Lower leg skin (tissue), 4 donors: ENCODE measurements at places on chromosomes 6 and 20.

DNA sequence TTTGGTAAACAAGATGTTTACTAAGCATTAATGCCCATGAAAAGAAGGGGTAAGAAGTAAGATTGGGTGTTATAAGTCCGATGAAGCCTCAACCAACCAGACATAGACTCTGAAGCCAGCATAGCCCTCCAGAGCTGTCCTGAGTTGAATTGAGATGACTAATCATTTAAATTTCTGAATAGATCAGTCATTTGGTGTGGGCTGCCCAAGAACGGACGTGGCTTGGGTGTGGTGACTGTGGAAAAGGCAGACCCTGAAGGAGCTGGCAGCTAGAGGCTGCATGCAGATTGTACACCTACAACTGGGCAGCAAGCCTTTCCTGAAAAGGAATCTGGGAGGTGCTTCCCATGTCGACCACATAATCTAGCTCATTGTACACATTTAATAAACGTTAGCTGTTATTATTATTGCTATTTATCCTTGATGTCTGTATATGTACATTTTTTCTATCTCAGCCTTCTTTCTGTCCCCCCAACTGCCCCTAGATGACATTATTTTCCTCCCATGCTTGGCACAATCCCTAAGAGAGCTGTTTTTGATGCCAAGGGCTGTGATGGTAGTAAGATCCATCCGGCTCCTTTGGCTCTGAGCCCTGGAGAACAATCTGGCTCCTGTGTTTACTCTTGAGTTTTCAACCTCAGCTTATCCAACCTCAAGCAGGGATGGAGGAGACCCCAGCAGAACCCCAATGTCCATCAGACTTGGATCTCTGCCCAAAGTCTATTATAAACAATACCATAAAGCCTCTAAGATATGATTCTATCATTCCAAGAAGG, 57.6 kb upstream of the JAG1 start:
- DNase-seq: no peak

- no peak for DNase-seq
Measured at GRCh38 chr20:53786071-53786444, 192.4 kb upstream of the ZNF217 start.

- DNase-seq: no peak
Measured at GRCh38 chr6:111686249-111686931, 80.7 kb upstream of the TRAF3IP2 start.

GRCh38 chr6:7705483-7705882, 20.4 kb upstream of the BMP6 start:
- DNase-seq: no peak

GRCh38 chr6:98779618-98780017, 54.8 kb upstream of the POU3F2 start:
- DNase-seq: no peak

DNA sequence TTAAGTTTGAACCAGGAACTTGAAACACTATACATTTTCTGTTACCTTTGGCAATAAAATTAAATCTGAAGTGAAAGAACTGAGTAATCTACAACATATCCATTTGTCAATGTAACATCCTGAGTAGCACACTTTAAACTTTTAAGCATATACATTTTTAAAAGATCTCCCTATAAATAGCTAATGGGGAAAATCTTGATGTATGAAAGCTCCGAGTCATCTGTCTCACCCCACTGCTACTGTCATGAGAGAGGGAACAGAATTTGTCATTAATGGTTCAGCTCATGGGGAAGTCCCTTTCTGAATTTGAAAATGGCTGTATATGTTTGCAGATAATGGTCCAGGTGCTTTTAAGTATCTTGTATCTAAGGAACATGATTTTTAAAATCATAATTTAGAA, 55.2 kb upstream of the NOX3 start:
- DNase-seq: no peak

DNA sequence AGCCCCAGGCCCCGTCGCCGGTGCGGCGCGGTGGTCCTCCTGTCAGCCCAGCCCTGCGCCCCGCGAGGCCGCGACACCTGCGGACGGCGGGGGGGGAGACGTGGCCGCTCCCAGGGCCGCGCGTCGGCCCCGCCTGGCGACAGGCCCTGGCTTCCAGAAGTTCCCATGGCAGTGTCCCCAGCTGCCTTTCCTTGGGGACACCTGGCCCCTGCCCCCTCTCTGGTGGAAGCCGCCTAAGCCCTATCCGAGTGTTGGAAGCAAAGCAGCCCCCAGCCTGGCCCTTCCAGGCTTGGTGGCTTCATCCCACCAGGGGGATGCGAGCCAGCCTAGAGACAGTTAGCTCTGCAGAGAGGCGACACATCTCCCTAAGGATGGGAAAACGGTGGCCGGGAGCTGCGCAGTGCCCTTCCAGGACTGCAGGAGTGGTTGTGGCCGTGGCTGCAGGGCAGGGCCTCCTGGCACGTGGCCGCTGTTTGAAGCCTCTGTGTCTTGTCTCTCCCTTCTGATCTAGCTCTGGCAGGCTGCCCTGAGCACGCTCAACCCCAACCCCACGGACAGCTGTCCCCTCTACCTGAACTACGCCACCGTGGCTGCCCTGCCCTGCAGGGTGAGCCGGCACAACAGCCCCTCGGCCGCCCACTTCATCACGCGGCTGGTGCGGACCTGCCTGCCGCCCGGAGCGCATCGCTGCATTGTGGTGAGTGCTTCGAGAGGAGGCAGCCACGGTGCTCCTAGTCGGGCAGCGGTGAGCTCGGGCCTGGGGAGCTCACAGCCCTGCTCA, 816 bp downstream of the NPEPL1 start:
- DNase-seq: no peak

GRCh38 chr6:27502508-27503435, 29.9 kb upstream of the ZNF184 start:
- peak; percentile 88 for DNase-seq

DNA sequence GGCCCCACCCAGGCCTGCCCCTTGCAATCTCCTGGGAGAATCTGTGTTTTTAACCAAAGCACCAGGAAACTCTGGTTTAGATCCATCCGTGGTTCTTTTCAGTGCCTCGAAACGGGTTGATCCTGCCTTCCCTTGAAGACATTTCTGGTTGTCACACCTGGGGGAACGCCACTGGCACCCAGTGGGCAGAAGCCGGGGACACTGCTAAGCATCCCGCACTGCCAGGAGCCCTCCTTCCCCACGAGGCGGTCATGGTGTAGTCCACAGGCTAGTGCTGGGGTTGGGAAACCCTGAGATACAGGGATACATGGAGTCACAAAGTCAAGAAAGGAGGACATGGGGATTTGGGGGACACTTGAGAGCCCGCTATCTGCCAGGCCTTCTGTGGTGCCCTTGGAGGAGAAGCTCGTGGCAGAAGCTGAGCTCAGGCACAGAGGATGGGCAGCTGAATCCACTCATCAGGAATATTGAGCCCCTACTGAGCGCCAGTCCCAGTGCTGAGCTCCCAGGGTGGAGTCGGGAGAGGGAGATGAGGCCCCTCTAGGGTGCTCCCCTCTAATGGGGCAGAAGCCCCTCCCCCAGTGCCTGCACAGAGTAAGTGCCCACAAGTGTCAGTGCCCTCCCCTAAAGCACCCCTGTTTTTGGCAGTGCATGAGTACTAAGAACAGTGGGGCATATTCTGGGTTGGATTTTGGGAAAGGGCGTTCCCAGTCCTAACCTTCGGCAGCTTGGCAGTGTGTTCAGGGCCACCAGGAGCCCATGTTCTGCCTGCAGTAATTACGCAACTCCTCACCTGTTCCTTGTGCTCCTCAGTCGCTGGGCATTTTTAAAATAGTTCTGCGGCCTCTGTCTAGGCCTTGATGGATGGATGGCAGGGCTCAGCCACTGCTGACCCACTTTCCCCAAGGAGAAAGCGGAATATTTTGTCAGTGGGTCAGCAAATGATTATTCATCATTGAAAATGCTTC, 25.6 kb upstream of the PHACTR3 start:
- no peak for DNase-seq

- no peak for DNase-seq
Measured at GRCh38 chr6:150606647-150607328, 7.1 kb downstream of the PLEKHG1 start.

DNA sequence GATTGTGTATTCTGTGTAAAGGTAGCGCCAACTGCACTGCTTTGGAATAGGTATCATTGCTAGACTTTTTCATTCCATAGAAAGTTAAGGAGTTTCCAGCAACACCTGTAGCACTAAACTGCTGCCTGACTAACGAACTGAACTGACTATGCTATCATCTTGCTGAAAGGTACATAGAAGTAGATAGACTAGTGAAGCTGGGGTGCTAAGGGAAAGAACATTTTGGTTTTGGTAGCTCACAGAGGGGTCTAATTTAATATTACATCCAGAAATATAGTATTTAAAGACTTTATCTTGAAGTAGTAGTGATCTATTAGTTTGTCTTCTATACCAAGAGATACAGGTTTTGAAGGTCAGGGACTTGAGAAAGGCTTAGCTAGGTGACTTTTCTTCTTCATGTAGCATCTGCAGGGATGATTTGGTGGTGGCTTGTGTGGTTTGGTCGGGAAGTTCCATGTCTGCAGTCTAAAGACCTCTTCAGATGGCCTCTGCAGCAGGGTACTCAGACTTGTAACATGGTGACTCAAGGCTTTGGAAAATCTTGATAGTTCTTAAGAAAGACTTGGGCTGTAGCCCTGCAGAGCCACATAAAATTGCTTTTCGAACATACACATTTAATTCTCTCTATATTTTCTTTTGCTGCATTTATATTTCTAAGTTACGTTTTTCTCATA, 10.2 kb downstream of the SENP6 start:
- no peak for DNase-seq

GRCh38 chr20:51420111-51420510, 122.4 kb downstream of the NFATC2 start:
- no peak for DNase-seq
